ENCODE measurements at places on chromosomes 11 and 22.

GRCh38 chr11:27898166-27898565 lies 197.9 kb upstream of the BDNF start:
- no peak for DNase-seq

- DNase-seq: peak; percentile 70
Observed at GRCh38 chr22:21766691-21767462, 31.3 kb upstream of the YPEL1 start.

DNA sequence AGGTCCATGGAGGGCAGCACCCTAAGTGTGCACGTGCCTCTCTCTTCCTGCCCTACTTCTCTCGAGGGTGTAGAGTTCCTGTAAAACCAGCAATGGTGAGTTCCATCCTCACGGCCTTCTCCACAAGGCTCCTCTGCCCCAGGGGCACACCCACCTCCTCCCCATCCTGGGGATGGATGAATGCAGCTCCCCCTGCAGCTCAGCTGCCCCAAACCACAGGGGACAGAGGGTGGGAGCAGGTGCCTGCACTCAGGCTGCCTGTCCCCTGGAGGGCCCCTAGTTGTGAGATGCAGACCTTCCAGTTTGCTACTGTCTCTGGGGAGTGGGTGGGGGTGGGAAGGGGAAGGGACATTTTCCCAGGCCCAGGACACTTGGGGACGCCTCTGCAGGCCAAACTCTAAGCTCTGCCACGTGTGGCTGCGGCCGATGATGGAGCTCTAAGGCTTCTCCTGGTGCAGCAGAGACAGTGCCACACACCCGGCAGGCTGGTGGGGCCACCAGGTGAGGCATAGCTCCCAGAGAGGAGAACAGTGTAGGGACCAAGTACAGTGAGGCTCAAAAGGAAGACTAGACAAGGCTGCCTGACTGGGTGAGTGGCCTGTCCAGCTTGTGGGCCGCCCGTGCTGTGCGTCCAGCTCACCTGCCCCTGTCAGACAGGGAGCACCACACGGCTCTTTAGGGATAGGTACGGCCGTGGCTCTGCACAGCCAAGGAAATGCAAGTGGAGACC lies 540.9 kb downstream of the TBC1D22A start:
- DNase-seq: no peak

DNA sequence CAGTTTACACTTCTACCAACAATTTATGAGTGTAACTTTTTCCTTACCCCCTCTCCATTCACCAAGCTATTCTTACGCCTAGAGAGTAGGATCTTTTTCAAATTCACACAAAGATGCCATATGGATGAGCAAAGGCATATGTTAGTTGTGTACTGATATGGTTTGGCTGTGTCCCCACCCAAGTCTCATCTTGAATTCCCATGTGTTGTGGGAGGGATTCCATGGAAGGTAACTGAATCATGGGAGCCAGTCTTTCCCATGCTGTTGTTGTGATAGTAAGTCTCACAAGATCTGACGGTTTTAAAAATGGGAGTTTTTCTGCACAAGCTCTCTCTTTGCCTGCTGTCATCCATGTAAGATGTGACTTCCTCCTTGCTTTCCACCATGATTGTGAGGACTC lies 40.3 kb downstream of the TTC28 start:
- no peak for DNase-seq

DNA sequence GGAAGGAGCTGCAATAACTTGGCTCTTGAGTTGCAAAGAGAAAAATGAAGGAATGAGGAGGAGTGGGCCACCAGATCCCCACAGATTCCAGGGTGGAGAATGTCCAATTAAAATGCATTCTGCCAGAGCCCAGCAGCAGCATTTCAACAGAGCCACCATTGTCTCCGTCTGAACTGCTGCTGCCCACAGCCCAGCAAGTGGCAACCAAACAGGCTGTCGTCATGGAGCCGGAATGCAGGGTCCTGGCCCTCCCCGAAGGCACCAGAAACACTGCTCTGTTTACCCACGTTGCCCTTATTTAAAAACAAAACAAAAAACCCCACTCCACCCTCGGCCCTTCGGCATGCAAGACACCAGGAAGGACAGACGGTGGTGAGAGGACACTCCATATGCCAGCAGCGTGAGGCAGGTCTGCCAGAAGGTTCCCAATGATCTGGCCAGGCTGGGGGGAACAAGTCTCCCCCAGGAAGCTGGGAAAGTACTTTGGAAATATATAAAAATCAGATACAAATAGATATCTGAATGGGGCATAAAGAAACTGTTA lies 32.5 kb downstream of the PLEKHA7 start:
- DNase-seq: no peak

- DNase-seq: no peak
Observed at GRCh38 chr11:4467811-4468606, 14.4 kb upstream of the OR52K1 start.

- DNase-seq: no peak
Observed at GRCh38 chr11:24833573-24833972, 336.7 kb downstream of the LUZP2 start.

- no peak for DNase-seq
Observed at GRCh38 chr11:112396076-112396475, 135.4 kb upstream of the PLET1 start.

- no peak for DNase-seq
Observed at GRCh38 chr11:95972060-95972459, 48.2 kb upstream of the MTMR2 start.

- peak; percentile 19 for DNase-seq
Observed at GRCh38 chr11:46537537-46538295, 56.1 kb downstream of the AMBRA1 start.

- no peak for DNase-seq
Observed at GRCh38 chr11:65834202-65834601, 439 bp downstream of the SNX32 start.

DNA sequence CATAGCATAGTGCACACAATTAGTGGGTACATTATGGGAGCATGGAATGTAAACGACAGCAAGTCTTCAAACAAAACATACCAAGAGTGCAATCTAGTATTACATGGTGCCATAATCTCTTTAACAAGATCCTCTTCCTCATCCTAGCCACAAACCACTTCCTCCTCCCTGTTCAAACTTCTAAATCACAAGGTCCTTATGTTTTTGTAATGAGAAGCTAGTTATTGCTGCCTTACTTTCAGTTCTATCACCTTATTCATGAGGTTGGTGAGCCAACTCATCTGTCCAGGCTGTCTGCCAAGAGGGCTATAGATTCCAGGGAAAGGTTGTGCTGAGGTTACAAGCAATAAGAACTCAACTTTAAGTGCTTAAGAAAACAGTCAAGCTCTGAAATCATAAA lies 195.4 kb upstream of the ARHGAP20 start:
- no peak for DNase-seq

DNA sequence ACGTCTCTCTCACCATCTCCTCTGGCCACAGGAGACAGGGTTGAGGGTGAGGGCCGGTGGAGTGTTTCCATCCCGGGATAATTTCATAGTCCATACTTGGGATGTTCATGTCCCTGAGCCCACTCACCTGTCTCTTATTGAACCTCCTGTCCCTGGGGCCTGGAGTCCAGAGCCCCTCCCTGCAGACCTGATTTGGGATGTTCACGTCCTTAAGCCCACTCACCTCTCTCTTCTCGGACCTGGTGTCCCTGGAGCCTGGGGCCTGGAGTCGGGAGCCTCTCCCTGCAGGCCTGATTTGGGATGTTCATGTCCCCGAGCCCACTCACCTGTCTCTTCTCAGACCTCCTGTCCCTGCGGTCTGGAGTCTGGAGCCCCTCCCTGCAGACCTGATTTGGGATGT lies 868.2 kb downstream of the BRD1 start:
- DNase-seq: no peak

DNA sequence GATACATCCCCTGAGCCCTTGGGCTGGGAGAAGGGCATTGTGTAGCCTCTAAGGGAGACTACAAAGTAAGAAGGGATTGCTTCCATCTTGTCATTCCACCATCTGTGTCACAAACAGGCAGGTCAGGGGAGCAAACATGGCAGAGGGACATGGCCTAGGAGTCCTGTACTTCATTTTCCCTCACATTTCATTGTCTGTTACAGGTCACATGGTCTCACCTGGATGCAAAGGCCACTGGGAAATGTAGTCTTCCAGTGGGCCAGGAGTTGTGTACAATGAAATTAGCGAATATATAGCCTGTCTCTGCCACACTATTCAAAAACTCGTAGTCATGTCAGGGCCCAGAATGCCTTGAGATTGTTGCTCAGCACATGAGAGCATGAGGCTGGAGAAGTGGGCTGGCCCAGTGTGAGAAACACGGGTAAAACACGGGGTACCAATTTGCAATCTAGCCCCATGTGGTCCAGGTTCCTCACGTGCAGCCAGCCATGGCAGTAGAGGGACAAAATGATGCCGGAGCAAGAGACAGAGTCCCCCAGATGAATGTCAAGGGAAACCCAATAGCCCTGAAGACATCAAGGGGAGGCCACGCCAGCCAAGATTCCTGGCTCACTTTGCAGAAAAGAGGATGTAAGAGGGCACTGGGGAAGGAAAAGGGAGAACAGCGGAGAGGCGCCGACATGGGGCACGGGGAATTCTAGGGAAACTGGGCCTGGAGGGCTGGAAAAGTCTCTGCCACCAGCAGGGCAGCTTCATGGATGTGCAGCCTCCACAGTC lies 47.7 kb upstream of the EMID1 start:
- DNase-seq: no peak

DNA sequence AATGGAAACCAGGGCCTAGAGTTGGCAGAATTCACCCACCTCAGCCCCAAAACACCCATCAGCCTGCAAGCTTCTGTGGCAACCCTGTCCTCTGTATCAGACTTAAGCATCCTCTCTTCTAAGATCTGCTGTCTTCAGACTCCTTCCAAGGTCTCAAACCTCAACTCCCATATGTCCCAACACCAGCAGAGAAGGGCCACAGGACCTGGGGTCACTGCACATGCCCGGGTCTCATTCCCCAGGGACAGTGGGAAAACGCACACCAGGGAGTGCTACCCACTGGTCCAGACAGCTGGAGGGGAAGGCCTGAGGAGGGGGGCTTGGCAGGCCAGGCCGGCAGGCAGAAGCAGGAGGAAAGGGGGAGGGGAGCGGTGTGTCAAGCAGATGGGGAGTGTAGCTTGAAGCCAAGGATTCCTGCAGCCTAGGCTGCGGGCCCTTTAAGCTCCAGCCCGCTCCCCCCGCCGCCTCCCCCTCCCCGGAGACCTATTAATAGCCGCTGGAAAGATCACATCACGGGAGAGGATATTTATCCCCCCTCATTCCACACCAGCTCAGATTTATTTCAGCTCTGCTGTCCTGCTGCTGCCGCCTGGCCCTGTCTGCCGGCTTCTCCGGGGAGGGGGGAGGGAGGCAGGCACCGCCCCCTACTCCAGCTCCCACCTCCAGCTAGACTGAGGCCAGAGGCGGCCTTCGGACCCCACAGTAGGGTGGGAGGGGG lies 16.7 kb downstream of the BCL9L start:
- no peak for DNase-seq

DNA sequence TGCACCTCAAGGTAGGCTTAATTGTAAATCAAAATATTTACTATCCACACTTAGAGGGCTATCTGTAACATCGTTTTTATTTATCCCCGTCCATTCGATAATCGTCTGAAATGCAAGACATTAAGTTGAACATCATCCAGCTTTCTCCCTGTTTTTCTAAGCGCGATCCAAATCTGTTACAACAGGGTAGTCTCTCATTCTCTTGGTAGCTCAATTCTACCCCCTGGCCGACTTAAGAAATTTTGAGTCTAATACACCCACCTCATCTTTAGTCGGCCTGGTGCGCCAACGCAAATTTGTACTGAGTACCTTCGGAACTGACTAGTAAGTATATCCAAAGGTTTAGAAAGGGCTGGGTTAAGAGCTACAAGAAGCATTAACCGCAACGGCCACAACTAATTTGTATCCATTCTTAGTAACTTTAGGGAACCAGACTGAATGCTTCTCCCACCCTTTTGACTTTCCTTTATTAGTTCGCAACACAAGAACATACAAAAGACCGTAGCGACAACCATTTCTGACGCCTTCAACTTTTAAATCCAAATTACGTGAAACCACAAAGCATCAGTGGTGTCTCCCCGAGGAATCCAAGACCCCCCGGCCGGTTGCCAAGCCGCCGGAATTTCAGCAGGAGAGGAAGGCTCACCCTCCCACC lies 1.0 kb upstream of the ZNF143 start:
- peak; percentile 7 for DNase-seq

DNA sequence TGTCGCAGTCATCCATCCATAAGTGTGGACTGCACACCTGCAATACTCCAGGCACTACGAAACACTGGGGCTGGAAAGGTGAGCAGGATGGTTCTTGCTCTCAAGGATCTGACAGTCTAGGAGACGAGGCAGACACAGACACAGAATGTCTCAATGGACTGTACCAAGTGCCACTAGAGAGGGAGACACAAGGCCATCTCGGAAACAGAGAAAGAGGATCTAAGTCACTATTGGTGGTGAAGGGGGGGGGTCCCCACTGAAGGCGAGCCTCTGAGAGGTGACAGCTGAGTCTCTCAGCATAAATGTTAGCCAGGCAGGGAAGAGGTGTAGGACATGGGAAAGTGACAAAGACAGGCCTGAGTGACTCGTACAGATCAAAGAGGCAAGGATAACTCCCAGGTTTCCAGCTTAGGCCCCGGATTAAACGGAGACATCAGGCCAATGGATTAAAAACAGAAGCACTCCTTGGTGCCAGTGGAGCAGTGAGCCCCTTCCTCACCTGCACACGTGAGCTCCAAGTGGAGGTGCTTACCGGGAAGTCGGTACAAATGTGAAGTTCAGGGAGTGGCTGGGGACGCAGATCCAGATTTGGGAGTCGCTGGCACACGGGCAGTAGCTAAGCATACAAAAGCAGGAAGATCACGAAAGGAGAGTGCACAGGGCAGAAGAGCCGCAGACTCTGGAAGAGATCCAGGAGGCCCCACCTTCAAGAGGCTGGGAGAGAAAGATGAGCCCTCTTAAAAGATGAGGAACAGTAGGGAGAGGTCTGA lies 117.2 kb downstream of the MICAL3 start:
- no peak for DNase-seq

- DNase-seq: no peak
Observed at GRCh38 chr11:3037040-3037944, 19.9 kb downstream of the CARS1 start.

GRCh38 chr11:47028195-47029093 lies 91.9 kb downstream of the CSTPP1 start:
- DNase-seq: no peak

DNA sequence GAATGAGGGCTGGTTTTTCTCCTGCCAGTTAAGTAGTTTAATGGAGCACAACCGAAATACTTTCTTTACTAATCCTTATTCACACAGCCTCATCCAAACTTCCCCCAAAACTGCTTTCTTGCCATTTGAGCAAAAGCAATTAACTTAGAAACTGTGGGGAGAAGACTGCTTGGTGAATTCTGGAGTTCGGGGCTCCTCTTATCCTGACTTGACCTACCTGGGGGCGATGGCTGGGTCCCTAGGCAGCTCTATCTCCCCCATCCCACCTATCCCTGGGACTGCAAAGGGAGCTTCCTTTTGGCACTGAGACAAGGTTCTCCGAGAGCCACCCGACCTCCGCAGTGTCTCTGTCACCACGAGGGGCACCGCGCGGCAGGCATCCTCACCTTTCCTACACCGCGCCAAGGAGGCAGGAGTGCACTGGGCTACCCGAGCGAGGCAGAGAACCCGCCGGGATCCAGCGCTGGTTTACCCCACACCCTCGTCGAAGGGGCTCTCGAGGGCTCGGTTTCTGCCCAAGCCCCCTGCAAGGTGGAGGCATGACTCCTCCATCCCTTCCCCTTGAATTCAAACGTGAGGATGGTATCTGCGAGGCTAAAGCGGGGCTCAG lies 759 bp downstream of the DESI1 start:
- DNase-seq: peak; percentile 13

- no peak for DNase-seq
Observed at GRCh38 chr11:34830035-34830434, 86.1 kb downstream of the APIP start.
